NCI-H1694 treated with DMSO at 0.1 percent for 48 hours (cell line): ENCODE measurements at places on chromosomes 11 and 22.

GRCh38 chr11:93193731-93194130, 4.1 kb downstream of the SLC36A4 start:
- no peak for DNase-seq

DNA sequence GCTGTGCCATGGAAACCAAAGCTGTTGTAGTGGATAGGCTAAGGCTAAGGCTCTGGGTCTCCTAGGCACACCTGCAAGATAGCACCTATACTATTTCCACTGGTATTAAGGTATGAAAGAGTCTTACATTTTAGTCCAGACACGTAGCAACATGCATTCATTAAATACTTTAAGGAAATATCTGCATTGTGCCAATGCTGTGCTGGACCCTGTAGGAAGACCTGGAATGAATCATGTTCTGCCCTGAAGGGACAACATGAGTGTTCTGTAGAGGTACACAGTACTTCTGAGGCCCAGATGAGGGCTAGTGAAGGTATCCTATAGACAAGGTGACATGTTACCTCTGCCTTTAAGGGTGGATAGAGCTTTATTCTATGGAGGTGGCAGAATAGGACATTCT, 35.2 kb upstream of the RRM1 start:
- DNase-seq: no peak

- no peak for DNase-seq
Measured at GRCh38 chr11:73995731-73996130, 13.1 kb upstream of the UCP2 start.

DNA sequence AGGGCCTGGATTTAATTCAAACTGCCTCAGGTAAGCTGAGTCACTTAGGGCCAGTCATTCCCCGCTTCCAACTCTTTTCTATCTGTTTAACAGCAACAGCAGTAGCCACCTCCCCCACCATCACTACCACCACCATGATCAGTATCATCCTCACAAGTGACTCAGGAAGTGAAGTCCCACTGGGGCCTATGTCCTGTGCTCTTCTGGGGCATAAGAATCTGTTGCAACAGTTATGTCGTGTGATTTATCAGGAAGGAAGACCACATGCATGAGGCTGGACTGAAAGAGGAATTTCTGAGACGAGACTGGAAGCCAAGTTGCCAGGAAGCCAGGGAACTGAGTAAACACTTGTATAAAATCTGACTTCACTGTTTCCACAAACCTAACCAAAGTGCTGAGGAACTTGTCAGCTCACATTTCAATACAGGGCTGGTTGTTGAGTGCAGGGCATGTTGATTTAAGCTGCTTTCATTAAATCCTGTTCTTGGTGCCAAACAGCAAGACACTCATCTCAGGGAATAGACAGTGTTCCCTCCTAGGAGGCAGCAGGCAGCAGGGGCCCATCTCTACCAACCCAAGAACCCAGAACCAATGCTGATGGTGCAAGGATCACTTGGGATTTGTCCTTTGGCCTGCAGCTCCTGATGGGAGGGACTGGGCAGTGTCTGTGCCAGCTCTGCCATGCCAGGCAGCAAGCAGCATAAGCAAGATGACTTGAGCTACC, 226.7 kb upstream of the NARS2 start:
- no peak for DNase-seq

DNA sequence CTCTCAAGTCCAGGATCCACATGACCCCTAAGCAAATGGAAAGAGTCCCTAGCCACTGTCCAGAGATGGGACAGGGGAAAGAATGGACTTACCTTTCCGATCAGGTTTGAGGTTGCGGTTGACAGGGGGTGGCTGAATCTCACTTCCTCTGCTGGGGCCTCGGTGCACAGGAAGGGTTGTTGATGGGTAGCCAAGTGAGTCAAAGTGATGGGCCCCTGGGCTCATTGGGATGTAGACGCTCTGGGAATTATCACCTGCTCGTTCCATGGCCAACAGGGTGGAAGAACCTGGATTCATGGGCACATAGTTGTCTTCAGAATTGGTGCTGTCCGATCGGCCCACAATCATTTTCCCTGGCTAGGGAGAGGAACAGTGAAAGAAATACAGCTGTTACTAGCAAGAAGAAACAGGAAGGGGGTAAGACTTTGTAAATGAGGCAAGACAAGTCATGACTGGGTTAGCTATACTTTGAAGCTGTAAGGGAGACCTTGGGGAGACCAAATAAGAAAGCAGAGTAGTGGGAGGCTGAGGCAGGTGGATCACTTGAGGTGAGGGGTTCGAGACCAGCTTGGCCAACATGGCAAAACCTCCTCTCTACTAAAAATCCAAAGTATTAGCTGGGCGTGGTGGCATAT, 34.7 kb downstream of the USP35 start:
- DNase-seq: no peak

DNA sequence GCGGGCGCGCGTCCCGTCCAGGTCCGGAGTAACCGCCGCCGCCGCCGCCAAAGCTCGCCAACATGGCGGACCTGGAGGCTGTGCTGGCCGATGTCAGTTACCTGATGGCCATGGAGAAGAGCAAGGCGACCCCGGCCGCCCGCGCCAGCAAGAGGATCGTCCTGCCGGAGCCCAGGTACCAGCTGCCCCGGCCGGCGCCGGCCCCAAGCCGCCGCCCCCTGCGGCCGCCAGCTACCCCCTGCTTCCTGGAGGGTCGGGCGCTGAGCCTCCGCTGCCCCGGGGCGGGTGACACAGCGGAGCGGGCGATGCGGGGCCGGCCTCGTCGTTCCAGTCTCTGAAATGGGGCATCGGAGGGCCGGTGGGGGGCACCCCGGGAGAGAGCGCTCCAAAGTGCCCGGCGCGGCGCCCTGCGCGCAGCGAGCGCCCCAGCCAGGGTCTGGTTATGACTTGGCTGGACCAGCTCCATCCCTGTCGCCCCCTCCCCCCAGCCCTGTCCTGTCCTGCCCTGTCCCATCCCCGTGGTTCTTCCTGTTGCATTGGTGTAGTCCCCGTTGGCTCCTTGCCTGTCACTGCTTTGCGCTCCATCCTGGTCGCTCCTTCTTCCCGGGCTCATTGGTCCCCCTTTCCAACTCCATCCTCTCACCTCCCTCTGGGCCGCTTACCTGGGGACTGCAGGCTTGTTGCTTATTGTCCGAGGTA, 653 bp downstream of the GRK3 start:
- DNase-seq: no peak

- DNase-seq: no peak
Measured at GRCh38 chr22:30045494-30045887, 34.8 kb upstream of the HORMAD2 start.

DNA sequence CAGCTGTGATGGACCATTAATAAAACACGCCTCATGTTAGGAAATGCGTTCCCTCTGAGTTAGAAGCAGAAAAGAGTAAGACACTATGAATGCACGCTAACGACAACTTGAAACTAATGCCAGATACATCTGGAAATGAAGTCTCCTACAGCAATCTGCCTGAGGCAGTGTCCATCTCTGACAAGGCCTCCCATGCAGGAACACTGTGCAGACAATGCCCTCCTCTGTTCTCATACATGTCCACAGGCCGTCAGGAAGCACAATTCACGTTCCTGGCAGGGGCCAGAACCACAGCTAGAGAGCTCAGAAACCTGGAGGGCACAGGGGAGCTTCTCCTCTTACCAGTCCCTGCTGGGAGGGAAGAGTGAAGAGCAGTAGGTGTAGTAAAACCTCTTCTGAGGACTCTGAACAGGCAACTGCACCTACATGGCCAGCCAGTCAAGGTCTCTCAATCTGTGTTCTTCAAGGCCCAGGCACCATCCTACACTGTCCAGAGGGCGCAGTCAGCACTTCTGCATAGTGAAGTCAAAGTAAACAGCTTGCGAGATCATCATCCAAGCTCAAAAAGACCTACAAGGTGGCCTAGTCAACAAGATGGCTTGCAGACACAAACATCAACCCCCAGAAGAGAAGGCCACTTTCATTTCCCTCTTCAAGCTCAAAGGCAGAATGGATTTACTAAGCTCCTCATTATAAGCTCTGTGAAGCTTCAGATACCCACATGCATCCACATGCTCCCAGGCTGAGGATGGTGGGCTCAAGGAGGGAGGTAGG, 41.5 kb upstream of the CYP2D6 start:
- DNase-seq: no peak

DNA sequence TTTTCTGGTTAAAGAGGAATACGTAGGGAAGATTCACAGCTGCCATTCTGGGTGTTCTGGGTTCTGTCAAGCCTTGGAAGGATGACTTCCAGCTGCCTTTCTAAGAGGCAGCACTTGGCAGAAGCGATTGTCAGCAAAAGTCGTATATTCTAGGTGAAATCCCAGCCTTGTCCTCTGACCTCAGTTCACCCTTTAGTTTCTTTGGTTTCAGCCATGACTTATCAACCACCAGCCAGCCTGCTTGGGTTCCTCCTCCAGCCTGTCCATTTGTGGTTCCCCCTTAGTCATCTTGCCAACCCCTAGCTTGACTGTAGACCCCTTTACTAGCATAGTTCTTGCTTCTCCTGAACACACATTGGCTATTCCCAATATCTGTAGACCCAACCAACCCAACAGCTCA, 102.3 kb upstream of the CD44 start:
- DNase-seq: no peak

DNA sequence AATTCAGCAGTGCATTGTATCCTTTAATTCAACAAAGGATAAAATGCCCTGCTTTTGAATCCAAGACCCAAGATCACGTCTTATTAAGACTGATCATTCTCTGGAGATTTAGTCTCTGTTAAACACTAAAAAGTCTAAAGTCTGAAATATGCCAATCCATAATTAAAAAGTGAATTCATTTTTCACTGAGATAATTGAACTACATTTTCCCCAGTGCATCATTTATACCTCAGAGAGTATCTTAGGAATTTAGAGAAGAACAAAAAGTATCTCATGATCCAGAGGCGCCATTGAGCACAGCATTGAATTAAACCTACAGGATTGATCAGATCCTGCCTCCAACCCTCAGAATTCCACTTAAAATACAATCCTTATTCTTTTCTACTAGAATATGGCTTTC, 5.4 kb downstream of the OR5AP2 start:
- DNase-seq: no peak

DNA sequence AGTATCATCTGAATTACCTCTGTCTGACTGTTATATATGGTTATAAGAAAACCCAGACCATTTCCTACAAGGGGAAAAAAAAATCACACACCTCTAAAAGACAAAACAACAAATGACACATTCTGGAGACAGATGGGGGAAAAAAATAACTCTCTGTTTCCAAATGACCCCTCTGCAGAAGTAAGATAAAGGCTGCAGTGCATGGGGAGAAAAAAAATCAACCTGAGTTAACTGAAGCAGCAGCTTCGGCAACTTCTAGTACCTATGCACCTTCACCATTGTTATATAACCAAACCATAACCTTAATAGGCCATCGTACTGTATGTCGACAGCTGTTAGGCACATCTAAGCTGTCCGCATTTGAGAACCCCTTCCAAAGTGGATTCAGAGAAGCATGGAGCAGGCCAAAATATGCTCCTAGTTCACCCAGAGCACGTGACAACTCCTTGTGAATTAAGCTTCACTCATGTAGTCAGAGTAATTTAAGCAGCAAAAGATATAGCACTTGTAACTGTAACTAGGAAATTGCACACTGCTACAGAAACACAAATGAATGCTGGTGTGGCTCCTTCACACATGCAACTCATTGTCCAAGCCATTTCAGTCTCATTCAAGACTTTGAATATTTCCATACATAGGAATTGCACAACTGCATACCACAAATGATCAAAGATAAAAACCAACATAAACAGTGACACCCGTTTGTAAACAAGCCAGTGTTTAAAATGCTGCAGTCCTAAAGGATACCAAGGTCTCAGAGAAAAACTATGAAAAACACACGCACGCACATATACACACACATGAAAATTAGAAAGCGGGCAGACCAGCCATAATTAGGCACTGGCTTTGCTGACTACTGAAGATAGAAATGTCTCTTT, 2.7 kb downstream of the SIK3 start:
- no peak for DNase-seq

- peak; percentile 71 for DNase-seq
Measured at GRCh38 chr11:64448599-64449380, 89.8 kb downstream of the RPS6KA4 start.

DNA sequence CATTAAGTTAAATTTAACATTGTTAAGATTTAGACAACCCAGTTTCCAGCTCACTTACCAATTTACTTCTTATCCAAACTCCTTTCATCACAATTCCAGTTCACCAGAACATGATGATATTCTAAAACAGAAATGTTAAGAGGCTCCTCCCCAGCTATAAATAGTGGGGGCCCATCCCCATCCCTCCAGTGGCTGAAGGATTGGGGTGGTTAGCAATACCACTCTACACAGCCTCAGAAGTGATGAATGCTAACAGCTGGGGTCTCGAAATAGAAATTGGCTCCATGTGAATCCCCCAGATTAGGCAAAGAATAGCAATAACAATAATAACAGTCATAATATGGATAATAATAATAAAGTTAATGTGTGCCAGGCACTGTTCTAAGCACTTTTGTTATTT, 97.9 kb upstream of the NCAM1 start:
- DNase-seq: no peak

- no peak for DNase-seq
Measured at GRCh38 chr11:66321606-66322005, 4.8 kb upstream of the CD248 start.

GRCh38 chr11:21895686-21896085, 297.2 kb upstream of the ANO5 start:
- DNase-seq: no peak

- DNase-seq: no peak
Measured at GRCh38 chr22:23514322-23515038, 65.6 kb downstream of the IGLL1 start.

GRCh38 chr11:8263109-8263768, 439 bp downstream of the LMO1 start:
- DNase-seq: no peak

- DNase-seq: no peak
Measured at GRCh38 chr22:49977578-49977977, 17.0 kb downstream of the PIM3 start.
